ENCODE measurements at places on chromosomes 16 and 17. TPM values are rescaled to one million over a fixed set of nuclear protein-coding genes. Genes with fewer than 3 reads are reported as not detected.

DNA sequence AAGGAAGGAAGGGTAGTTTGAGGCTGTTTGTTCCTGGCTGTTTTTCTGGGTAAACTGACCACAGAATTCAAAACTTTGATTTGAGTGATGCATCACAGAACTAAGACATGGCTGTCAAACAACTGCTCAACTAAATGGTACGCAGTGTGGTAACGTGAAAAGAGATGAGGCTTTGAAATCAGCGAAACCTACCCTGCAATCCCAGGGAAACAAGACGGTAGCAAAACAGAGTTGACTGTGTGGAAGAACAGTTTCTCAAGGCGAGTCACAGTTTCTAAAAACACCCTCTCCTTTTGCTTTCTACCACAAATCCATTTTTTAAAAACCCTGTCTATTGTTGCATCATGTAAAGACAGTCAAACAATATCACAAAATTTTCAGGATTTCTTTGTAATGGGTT, 156.0 kb upstream of the MAF start:
- DNase-seq, result no peak

DNA sequence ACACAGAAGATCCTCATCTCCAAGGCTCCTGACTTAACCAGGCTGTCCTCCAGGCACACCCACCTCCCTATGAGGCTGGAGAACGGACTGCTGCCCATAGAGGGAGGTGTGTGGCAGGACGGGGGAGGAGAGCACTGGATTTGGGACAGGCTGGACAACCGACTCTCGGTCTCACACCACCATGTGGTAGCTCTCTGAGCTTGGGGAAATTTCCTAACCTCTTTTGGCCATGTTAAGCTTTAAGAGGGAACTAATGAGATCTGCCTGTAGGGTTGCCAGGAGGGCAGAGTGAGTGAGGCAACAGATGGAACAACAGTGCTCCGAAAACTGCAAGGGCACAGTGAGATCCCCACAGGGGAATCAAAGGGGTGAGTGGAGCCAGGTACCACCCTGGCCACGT, 32.7 kb downstream of the RHBDL3 start:
- DNase-seq, result no peak

GRCh38 chr17:671076-671762, 43.4 kb downstream of the VPS53 start:
- no peak for DNase-seq

- peak; percentile 72 for DNase-seq
Observed at GRCh38 chr17:73191443-73192205, 1.2 kb upstream of the COG1 start.

Gene LRRC37A3
- total RNA-seq, result 8.9 TPM

GRCh38 chr17:43531082-43531378, 15.1 kb downstream of the ETV4 start:
- DNase-seq, result no peak

Data from upper lobe of right lung (tissue), 1 donor.